ENCODE measurements at places on chromosomes 7 and 10.

GRCh38 chr10:59830601-59831259 is 75.6 kb downstream of the CCDC6 start:
- DNase-seq, result peak; percentile 18

GRCh38 chr7:90631502-90631901 is 35.4 kb downstream of the CDK14 start:
- no peak for DNase-seq

GRCh38 chr7:25272265-25272664 is 44.0 kb upstream of the NPVF start:
- DNase-seq, result no peak

DNA sequence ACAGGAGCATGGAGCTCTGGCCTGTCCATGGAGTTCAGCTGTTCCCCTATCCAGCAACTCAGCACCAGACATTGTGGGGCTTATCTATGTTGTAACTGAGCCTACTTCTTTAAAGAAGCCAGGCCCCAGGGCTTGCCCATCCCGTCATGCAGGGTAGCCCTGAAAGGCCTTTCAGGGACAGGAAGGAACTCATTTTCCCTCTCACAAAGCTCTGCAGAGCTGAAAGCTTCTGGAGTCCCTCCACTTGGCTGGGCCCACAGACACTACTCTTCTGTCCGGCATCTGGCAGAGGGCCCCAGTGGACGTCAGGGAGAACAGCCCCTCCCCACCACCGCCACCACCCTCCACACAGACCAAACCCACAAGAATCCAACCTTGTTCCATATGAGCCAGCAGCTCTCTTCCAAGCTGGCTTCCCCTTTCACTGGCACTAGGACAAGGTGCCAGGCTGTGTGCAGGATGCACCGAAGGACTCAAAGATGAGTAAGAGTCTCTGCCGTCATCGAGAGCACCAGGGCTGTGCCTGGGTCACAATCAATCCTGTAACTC is 33.1 kb downstream of the DENND2A start:
- no peak for DNase-seq

DNA sequence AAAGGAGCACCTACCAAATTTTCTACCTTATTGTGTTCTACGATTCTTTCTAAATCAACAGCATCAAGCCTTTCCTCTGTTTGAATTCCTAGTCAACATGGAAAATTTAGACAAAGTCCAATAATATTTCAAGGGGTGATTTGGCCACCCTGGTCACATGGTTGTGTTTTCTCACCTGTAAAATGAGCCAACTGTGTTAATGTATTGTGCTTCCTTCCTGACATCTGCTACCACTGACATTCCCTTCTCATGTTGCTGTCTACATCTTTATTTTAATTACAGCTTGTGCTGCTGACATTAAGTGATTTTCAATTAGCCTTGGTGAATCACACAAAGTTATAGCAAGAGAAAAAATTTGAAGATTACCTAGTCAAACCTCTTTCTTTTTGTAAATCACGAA is 83.0 kb upstream of the NPSR1 start:
- DNase-seq, result no peak

DNA sequence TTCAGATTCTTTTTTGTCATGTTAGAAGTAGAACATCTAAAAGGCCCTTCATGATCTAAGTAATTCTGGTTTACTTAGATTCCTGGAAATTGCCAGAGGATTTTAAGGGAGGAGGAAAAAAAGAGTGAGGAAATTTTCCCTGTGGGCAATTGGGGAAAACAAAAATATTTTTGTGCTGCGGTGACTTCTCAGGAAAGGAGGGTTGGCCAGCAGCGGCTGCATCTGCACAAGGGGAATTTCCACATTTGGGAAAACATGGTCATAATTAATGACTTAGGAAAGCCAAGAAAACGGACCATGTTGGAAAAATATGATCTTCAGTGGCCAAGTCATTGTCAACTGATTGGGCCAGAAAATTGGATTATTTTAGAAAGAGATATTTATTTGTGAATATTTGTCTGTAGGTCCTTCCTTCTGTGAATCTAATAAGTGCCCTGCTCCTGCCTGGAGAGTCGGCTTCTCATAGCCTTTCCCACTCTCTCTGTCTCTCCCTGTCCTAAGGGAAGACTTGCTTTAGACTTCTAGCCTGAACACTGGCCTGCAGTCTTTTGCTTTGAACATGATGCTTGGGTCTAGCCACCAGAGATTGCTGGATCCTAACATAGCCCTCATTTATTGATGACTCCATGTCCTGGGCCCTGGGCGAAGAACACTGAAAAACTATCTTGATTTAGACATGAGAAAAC is 124.2 kb upstream of the MKLN1 start:
- no peak for DNase-seq

DNA sequence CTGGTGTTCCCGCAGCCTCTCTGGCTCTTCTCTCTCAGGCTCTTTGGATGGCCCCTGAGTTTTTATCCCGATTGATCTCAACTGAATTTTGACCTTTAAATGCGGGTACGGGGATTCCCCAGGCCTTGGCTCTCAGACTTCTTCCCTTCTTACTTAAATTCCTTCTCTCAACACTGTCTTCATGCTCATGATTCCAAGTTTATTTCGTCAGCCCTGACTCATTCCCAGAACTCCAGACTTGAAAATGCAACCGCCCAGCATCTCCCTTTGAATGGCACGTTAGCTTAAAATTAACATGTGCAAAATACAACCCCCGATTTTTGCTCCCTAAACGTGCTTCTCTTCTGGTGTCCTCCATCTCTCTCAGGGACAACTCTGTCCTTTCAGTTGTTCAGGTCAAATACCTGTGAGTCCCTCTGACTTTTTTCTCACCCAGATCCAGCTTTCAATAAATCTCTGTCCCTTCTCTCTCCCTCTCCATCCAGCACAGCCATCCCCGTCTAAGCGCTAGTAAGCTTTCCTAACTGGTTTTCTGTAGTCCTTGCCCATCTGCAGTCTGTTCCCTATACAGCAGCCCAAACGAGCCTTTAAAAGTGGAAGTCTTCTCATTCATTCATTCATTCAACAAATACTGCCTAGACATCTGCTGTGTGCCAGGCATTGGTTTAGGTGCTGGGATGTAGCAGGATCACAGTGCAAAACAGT is 7.1 kb downstream of the HECW1 start:
- no peak for DNase-seq

DNA sequence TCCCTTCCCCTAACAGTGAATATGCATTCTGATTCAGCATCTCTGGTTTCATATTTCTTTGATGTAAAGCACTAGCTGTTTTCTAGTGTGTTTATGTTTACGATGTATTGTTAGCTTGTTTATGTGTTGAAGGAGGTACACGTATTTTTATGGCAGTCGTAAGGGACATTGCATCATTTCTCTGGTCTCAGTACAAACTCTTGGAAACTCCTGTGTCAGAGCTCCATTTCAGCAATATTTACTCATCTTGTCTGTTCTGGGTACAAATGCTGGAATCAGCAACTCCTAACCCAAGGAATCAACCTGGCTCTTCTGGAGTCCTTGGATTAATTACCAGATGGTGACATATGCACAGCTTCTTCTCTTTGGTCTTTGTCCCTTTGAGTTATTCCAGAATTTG is 270.0 kb upstream of the PLXDC2 start:
- DNase-seq, result no peak

DNA sequence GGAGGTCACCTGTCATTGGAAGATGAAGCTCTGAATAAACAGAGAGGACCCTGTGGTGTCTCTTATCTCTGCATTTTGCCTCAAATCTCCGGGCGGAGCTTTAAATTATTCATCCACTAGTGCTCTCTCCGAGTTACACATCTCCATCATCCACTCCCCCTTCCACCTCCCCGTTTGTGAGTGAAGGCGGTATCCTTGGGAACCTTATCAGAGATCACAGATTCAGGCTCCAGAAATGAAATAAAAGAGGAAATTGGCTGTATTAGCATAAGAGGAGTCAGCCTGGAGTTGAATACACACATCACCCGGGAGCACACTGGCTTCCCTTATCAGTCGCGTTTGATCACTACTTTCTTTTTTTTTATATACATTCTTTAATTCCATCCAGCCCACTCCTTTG is 1184.8 kb downstream of the GATA3 start:
- no peak for DNase-seq

DNA sequence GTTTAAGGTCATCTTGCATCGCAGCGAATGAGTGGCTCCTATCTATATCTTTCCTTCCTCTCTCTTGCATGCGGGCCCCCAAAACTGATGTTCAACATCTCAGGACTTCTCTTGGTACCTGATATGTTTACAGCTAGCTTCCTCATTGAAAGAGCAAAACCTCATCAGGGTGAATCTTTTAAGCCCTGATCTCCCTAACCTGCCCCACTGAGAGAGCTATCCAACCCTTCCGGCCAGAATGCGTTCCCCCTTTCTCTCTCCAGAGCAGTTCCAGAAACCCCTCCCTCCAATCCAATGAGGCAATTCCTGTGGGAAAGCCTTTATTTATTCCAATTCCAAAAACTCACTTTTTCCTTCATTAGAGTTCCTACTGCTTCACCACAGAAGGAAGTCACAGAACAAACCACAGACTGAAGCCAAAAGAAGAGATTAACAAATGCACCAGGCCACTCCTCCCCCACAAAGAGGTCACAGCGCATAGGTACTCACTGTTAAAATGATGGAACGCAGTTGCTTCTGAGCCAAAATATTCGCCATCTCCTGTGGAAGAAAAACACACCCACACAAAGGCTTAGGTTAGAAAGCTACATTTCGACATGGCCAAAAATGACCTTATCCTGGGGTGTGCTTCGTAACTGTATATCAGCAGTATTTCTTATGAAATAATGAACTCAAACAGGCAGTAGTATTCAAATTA is 232.4 kb downstream of the ELMO1 start:
- DNase-seq, result no peak

GRCh38 chr7:82980130-82980788 is 182.4 kb downstream of the PCLO start:
- no peak for DNase-seq

DNA sequence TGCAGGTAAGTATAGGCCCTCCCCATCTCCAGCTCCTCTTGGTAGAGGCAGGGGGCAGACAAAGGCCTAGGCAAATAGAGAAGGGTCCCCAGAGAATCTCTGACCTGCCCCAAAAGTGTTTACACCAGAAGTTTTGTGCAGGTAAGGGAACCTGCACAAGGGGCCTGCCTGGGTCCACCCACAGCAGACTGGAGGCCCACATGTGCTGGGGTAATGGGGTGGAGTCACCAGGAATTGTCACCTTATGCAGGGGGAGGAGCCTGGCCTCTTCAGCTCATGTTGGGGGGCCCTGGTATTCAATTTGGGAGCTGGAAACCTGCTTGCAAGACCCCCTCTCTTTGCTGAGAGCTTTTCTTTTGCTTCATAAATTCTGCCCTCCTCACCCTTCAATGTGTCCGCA is 302.7 kb downstream of the ZEB1 start:
- no peak for DNase-seq

GRCh38 chr10:70324339-70324861 is 40.6 kb upstream of the NPFFR1 start:
- DNase-seq, result no peak

GRCh38 chr7:145539910-145540309 is 576.7 kb upstream of the CNTNAP2 start:
- DNase-seq, result no peak

- DNase-seq, result no peak
Observed at GRCh38 chr10:62453274-62453673, 79.1 kb downstream of the ZNF365 start.

GRCh38 chr7:16359216-16359615 is 62.1 kb downstream of the CRPPA start:
- DNase-seq, result no peak

DNA sequence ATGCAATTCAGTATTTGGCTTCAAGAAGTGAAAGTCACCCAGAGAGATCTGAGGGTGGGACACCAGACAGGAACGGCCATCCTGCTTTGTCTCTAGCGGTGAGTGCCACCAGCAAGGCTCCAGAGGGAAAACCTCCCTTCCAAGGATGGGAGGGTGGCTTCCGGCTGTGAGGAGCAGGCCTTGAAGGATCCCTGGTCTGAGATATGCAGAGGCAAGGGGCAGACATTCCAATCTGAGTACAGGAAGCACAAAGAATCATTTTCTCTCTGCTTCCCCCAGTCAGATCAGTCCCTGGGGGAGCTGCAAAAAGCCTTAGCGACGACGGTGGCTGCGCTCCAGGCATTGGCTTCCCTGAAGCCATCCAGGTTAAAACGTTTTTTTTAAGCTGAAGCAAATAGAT is 167.4 kb downstream of the TEX36 start:
- no peak for DNase-seq

GRCh38 chr10:12482587-12482986 is 133.2 kb downstream of the CAMK1D start:
- DNase-seq, result no peak

- no peak for DNase-seq
Observed at GRCh38 chr10:124944982-124945381, 3.1 kb downstream of the ZRANB1 start.

DNA sequence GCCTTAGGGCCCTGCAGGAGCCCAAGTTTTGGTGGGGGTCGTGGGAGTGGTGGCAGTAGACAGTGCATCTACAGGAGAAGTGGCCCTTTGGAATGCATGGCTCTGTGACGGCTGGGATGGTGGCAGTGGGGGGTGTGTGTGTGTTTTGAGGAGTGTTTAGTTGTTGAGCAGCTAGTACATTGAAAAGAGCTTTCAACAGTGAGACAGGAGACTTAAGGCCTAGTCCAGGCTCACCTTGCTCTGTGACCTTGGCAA is 27.1 kb downstream of the ZNF775 start:
- no peak for DNase-seq

DNA sequence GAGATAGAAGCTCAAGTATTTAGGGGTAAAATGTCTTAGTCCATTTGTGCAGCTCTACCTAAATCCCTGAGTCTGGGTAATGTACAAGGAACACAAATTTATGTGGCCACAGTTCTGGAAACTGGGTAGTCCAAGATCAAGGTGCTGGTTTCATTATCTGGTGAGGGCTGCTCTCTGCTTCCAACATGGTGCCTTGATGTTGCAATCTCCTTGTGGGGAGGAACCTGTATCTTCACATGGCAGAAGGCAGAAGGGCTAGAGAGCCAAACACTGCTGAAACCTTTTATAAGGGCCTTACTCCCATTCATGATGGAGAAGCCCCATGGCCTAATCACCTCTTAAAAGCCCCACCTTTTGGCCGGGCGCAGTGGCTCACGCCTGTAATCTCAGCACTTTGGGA is 8.7 kb upstream of the BAZ1B start:
- DNase-seq, result no peak

GRCh38 chr7:47471831-47472230 is 110.1 kb downstream of the TNS3 start:
- no peak for DNase-seq

DNA sequence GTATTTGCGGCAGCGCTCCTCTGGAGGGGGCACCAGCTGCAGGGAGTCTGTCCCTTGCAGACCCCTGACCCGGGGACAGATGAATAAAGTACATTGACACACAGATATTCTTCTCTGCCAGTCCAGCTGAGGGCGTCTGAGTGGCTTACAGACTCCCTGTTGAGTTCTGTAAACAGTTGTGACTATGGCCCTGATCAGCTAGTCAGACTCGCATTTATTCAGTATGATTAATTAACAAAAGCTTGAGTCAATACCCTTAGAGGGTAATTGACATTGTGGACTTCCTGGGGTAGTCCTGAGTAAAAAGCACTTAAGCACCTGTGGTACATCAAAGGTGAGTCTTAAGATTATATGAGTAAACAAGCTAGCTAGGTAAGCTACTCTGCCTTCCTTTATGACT is 21.0 kb downstream of the ANKRD30A start:
- DNase-seq, result no peak

Data from NCI-H2227 treated with DMSO at 0.1 percent for 48 hours (cell line).